ENCODE measurements at places on chromosomes 7 and 10.
A peak's percentile ranks its signal among the peaks of the same experiment; 100 is the strongest.

DNA sequence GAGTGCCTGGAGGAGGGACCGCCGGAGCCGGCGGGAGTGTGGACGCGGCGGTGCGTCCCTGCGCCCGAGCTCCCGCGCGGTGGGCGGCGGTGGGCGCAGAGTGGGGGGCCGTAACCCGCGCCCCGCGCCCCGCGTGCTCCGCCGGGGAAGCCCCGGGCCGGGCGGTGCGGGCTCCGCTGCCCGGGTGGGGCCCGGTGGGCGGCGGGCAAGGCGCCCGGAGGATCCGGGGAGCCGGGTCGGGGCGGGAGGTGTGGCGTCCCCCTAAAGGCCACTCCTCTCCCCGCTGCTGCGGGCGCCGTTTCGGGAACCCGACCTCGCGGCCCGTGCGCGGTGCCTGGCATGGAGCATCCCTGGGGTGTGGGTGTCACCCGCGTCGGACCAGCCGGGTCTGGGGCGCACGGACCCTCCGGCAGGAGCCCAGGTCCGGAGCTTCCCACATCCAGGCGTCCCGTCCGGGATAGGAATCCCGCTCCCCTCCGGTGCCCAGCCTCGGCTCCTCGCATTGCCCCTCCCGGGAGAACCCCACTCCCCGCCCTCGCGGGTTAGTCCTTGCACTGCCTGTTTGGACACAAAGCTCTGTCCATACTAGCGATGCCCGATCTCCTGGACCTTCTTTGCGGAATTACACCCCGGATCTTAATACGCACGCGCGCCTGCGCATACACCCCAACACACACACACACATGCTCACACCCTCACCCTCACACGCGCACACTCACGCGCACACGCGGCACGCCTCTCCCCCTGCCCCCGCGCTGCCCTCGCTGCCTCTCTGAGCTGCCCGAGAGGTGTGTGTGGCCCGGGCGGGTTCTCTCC, 723 bp downstream of the MTURN start:
- DNase-seq: peak; percentile 52

DNA sequence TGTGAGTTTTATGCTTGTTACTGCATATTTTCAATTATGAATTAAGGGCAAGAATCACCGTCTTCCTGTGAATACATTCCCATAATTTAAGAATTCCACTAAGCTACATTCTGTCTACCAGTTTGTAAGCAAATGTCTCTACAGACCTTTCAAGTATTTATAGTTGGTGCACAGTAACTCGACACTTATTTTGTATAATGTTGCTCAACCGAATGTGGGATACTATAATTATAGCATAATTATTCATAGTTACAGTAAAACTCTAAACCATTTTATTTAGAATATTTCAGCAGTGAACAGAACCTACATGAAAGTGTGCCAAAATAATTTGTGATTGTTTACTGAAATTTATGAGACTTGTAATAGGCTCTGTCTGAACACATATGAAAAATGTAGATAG, 17.3 kb upstream of the CUBN start:
- no peak for DNase-seq

- no peak for DNase-seq
Observed at GRCh38 chr7:99102361-99102760, 41.5 kb downstream of the SMURF1 start.

GRCh38 chr10:78313636-78314035, 280.0 kb downstream of the RPS24 start:
- DNase-seq: no peak

- DNase-seq: peak; percentile 18
Observed at GRCh38 chr7:24419077-24419476, 135.1 kb downstream of the NPY start.

DNA sequence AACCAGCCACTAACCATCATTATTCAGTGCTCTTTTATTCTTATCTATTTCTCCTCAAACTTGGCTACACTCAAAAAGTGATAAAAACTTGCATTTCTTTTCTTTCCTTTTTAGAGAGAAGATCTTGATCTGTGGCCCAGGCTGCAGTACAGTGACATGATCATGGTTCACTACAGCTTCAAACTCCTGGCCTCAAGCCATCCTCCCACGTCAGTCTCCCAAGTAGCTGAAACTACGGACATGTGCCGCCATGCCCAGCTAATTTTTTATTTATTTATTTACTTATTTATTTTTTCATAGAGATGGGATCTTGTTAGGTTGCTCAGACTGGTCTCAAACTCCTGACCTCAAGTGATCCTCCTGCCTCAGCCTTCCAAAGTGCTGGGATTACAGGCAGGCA, 24.6 kb upstream of the TMEM248 start:
- DNase-seq: no peak

- no peak for DNase-seq
Observed at GRCh38 chr7:459584-460373, 59.9 kb downstream of the PDGFA start.

DNA sequence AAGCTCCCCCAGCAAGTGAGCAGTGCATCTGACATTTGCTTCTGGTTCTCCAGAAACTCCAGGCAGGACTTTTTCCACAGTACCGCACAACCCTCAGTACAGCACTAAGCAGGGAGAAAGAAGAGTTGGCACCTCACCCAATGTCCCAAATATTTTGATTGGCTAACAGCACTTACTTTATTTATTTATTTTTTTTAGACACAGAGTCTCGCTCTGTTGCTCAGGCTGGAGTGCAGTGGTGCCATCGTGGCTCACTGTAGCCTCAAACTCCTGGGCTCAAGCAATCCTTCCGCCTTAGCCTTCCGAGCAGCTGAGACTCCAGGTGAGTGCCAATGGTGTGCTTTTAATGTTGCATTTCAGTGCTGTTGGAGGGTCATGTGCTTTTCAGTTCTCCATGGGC, 200.3 kb upstream of the ZMIZ1 start:
- no peak for DNase-seq

GRCh38 chr10:14004536-14004935, 326.2 kb downstream of the FRMD4A start:
- DNase-seq: no peak

DNA sequence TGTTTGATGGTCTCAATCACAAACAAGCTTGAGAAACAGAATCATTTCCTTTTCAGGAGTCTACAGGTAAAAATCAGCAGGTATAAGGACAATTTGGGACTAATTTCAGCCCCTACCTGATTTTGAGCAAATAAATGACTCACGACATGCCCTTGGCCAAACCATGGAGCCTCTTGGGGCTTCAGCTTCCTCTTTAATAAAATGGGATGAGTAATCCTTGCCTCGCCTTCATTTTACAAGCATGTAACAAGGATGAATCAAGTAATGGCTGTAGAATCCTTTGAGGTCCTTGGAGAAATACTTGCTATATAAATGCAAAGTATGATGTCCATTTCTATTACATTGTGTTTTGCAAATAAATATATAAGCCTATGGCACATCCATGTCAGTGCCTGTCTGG, 212.8 kb upstream of the PODXL start:
- DNase-seq: no peak

GRCh38 chr7:101308245-101309085, 13.1 kb downstream of the IFT22 start:
- DNase-seq: peak; percentile 29

GRCh38 chr7:121531175-121532070, 135.3 kb upstream of the FAM3C start:
- DNase-seq: peak; percentile 89
